ENCODE measurements at places on chromosomes 6 and 20. TPM values are rescaled to one million over a fixed set of nuclear protein-coding genes. Genes with fewer than 3 reads are reported as not detected.

Gene TREM2
- total RNA-seq: not detected

Gene SLC25A27
- total RNA-seq: 5.2 TPM

Gene ETV7
- not detected for total RNA-seq

Gene SEL1L2
- not detected for total RNA-seq

Gene TMEM170B
- total RNA-seq: 3.7 TPM

Gene CTCFL
- not detected for total RNA-seq

Gene KCNK16
- not detected for total RNA-seq

Gene SLCO4A1
- 1.4 TPM for total RNA-seq

Gene HDGFL1
- not detected for total RNA-seq

Gene NFKBIE
- total RNA-seq: 11.4 TPM

Gene NKX2-4
- not detected for total RNA-seq

Gene ENPP1
- 0.11 TPM for total RNA-seq

Gene LPIN3
- total RNA-seq: 0.44 TPM

Gene SIRPB2
- not detected for total RNA-seq

Gene NDRG3
- 32.8 TPM for total RNA-seq

Gene RBM38
- total RNA-seq: 121 TPM

Gene HMGCLL1
- not detected for total RNA-seq

Gene SOBP
- total RNA-seq: 0.82 TPM

Gene ASIP
- total RNA-seq: not detected

Gene BMP7
- not detected for total RNA-seq

Gene RIPPLY2
- total RNA-seq: not detected

Gene RPP40
- 7.9 TPM for total RNA-seq

Gene DDO
- not detected for total RNA-seq

Gene GNAS-AS1
- 1.3 TPM for total RNA-seq

Gene VGLL2
- total RNA-seq: not detected

Gene CEBPB
- total RNA-seq: 47.1 TPM

Gene SHLD1
- 11.2 TPM for total RNA-seq

Gene HLA-DRB1
- 23.9 TPM for total RNA-seq

Gene SYCP2
- total RNA-seq: 6.1 TPM

Gene ZBTB22
- 33.6 TPM for total RNA-seq

Gene MYH7B
- 0.82 TPM for total RNA-seq

Gene XKR7
- not detected for total RNA-seq

Gene THEMIS
- 128 TPM for total RNA-seq

Gene TFEB
- total RNA-seq: 10.8 TPM

Gene LPA
- not detected for total RNA-seq

Gene INSM1
- not detected for total RNA-seq

Gene BCLAF1
- total RNA-seq: 277 TPM

Gene MCCD1
- total RNA-seq: not detected

Gene HLA-E
- 1,305 TPM for total RNA-seq

Gene ERMARD
- 38.7 TPM for total RNA-seq

Gene SMOC2
- not detected for total RNA-seq

Gene CNR1
- total RNA-seq: 1.1 TPM

Gene EEF1A1
- 14,776 TPM for total RNA-seq

Gene SRSF12
- total RNA-seq: not detected

Gene SLC35F1
- not detected for total RNA-seq

All from naive thymus-derived CD8-positive, alpha-beta T cell (primary cell).